ENCODE measurements at places on chromosomes 2 and 18. TPM values are rescaled to one million over a fixed set of nuclear protein-coding genes. Genes with fewer than 3 reads are reported as not detected.

The IL1B gene
- total RNA-seq = not detected

DNA sequence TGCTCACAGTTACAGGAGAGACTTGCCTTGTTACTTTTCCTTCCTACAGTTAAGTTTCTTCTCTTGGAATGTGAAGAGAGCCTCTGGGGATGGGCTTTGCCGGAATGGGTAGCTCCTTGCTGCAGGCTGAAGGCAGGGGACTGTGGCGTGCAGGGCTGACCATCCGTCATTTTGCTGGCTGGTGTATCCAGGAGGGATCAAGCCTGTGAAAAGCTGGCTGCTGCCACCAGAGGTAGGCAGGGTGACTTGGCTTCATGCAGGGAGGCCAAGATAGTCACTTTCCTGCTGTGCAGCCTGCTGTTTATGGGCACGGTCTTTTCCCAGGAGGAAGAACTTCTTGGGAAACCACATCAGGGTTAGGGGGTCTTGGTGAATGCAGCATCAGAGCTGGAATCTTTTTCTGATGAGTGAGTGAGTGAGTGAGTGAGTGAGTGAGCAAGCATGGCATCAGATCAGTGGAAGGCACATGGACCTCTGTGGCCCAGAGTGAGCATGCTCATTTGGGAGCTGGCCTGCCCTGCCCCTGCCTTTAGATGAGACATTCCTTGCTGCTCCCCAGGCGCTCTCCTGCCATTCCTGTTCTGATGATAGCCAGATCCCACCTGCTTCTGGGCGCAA is 33.0 kb downstream of the FHOD3 start:
- no peaks in the 10 kb centered on the region for H3K4me1 ChIP-seq
- no peaks in the 10 kb centered on the region for H3K36me3 ChIP-seq
- H3K27ac ChIP-seq = no peak overlapping the region

- H3K36me3 ChIP-seq = no peaks in the 10 kb centered on the region
- H3K4me1 ChIP-seq = peaks cover 2% of the 10 kb centered on the region
- peak overlapping the region; percentile 80 for H3K4me3 ChIP-seq
- peaks cover 81% of the 10 kb centered on the region for H3K27me3 ChIP-seq
These were observed 474 bp upstream of the CERKL start for GRCh38 chr2:181657379-181657778.

The GPR35 gene
- total RNA-seq = 0.32 TPM

- peak; percentile 61 for DNase-seq
- H3K4me3 ChIP-seq = no peak overlapping the region
- no peaks in the 10 kb centered on the region for H3K27me3 ChIP-seq
- H3K36me3 ChIP-seq = no peaks in the 10 kb centered on the region
These were observed 344.0 kb upstream of the VWC2L start for GRCh38 chr2:214066862-214067261.

The TMEM247 gene
- not detected for total RNA-seq

GRCh38 chr2:179186126-179186525 is 78.5 kb downstream of the SESTD1 start:
- H3K4me1 ChIP-seq = peaks cover 3% of the 10 kb centered on the region
- no peak overlapping the region for H3K4me3 ChIP-seq
- no peak overlapping the region for H3K27ac ChIP-seq
- peaks cover 21% of the 10 kb centered on the region for H3K36me3 ChIP-seq
- no peaks in the 10 kb centered on the region for H3K27me3 ChIP-seq

The CD8B2 gene
- total RNA-seq = not detected

GRCh38 chr2:234996069-234996940 is 44.5 kb downstream of the SH3BP4 start:
- peaks cover 36% of the 10 kb centered on the region for H3K36me3 ChIP-seq
- peak overlapping the region; percentile 83 for H3K27ac ChIP-seq
- peaks cover 56% of the 10 kb centered on the region for H3K4me1 ChIP-seq
- DNase-seq = peak; percentile 93
- H3K4me3 ChIP-seq = no peak overlapping the region

DNA sequence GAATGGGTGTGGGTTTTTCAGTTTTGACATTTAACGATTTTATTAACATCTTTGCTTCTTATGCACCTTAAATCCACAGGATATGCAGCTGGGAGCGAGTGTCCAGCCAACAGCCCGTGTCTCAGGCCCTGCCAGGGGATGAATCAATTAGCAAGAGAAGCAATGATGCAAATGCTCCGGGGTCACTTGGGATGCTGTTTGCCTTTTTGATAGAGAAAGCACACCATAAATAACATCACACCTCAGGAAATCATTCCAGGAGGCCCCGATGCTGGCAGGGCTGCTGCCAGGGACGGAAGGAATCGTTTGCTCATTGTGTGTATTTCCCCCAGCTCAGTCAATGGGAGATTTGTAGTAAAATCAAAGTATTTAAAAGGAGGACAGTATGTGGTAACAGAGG is 394.0 kb upstream of the HNRNPA3 start:
- H3K27ac ChIP-seq = no peak overlapping the region
- H3K4me3 ChIP-seq = no peak overlapping the region
- peaks cover 10% of the 10 kb centered on the region for H3K4me1 ChIP-seq
- no peaks in the 10 kb centered on the region for H3K36me3 ChIP-seq
- DNase-seq = no peak
- H3K27me3 ChIP-seq = no peaks in the 10 kb centered on the region

DNA sequence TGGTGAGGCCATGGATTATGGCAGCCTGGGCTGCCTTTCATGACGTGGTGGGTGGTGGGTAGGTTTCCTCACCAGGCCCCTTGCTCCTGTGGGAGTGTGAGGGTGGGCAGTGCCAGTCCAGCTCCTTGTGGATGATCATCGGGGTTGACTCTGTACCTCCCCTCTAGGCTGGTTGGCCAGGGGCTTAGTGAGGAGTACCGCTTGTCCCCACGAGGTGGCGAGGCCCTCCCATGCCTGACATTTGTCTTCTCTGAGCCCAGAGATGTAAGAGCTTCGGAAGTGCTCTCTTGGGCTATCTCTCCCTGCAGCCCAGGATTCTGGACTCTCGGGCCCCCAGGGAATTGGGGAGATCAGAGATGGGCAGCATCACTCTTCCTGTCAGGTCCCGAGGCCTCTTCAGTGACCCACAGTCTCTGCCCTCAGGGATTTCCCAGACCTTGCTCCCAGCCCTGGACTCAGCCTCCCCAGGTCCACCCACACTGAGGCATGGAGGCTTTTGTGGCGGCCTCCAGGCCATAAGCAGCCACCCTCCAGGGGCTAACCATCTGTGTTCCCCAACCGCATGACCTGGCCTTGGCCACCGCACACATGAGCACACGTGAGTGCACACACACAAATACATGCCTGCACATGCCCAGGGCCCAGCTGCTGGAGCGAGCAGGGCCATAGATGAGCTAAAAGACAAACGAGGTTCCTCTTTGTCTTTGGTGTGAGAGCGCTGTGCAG is 6.5 kb downstream of the SPR start:
- no peak overlapping the region for H3K4me3 ChIP-seq
- H3K36me3 ChIP-seq = no peaks in the 10 kb centered on the region
- H3K4me1 ChIP-seq = peaks cover 3% of the 10 kb centered on the region
- no peak overlapping the region for H3K27ac ChIP-seq
- DNase-seq = peak; percentile 94

The ATP8B1 gene
- 13.5 TPM for total RNA-seq

GRCh38 chr2:175049661-175050060 is 44.5 kb upstream of the CHN1 start:
- no peaks in the 10 kb centered on the region for H3K36me3 ChIP-seq
- no peaks in the 10 kb centered on the region for H3K27me3 ChIP-seq
- no peak overlapping the region for H3K4me3 ChIP-seq
- H3K4me1 ChIP-seq = no peaks in the 10 kb centered on the region

The FAM110C gene
- 1.8 TPM for total RNA-seq

The SLC8A1 gene
- 4.3 TPM for total RNA-seq

The PRSS56 gene
- total RNA-seq = not detected

The ETAA1 gene
- total RNA-seq = 18.7 TPM

- DNase-seq = no peak
- no peak overlapping the region for H3K27ac ChIP-seq
- no peaks in the 10 kb centered on the region for H3K4me1 ChIP-seq
These were observed 489.9 kb downstream of the NYAP2 start for GRCh38 chr2:225889452-225889851.

DNA sequence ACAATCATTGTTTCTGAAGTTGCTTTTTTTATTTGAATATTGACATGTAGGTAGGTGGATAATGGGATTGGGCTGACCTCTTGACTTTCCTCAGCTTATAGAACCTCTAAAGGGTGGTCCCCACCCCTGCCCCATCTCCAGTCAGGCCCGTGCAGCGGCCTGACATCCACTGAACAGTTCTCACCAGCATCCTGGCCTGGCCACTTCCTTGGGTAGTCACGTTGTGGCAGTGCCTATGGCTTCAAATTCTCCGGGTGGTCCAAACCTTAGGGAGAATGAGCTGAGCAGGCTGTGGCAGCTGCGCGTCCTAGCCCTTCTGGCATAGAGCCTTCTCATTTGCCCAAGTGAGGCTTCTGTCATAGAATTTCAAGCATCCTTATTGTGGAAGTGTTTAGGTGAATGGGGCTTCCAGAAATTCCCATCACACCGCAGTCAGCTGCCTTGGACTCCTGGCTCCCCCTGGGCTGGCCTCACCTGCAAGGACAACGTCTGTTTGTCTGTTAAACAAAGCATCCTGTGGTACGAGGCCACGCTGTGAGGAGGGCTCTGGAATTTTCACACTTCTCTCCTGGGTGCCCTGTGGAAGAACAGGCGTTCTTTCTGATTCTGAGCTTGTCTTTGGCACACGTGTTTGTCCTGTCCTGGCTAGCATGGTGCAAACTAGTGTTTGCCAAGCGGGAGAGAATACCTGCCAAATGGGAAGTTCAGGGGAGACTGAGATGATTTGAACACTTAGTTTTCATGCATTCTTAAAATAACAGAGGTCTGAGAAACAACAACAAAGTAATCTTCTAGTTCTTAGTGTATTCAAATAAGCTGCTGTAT is 31.8 kb upstream of the OTOS start:
- H3K4me3 ChIP-seq = no peak overlapping the region
- no peaks in the 10 kb centered on the region for H3K36me3 ChIP-seq
- DNase-seq = peak; percentile 8
- H3K4me1 ChIP-seq = no peaks in the 10 kb centered on the region

DNA sequence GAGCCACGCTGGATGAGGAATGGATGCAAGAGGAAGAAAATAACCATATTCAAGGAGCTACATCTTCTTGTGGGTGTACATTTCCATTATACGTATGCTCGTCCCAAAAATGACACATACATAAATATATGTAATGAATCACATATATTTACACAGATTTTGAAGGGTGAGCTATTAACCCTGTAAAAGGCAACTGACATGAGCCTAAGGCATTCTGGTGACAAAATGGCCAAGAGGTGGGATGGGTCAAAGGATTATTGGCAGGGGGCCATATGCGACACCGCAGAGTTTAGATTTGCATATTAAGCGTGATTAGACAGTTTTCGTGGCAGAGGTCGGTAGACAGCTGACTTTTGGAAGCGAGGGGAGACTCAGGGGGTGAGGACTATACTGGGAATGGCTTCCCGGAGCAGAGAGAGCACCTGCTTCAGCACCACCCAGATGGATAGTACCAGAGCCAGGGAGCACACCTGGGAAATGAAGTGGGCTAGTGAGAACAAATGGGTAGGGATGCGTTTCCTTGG is 431 bp upstream of the CNRIP1 start:
- DNase-seq = peak; percentile 86
- no peaks in the 10 kb centered on the region for H3K4me1 ChIP-seq
- no peak overlapping the region for H3K27ac ChIP-seq
- peaks cover 96% of the 10 kb centered on the region for H3K27me3 ChIP-seq
- no peaks in the 10 kb centered on the region for H3K36me3 ChIP-seq

DNA sequence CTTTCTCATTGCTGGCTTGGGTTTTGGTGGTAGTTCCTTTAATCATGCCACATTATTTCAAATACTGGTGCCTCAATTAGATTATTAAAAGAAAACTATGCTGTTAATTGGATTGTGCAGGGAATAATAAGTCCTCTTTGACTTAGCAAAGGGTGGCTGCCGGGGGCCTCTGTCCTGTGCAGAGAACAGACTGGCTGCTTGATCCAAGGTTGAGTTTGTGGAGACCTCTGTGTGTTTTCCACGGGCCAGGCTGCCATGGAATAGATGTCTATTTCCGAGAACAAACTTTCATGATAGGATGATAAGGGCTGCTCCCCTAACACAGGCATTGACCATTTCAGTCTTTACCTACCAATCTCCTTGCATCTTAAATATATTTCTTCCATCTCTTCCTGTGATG is 30.4 kb upstream of the OTOS start:
- no peaks in the 10 kb centered on the region for H3K27me3 ChIP-seq
- H3K4me3 ChIP-seq = no peak overlapping the region
- H3K36me3 ChIP-seq = no peaks in the 10 kb centered on the region
- no peak overlapping the region for H3K27ac ChIP-seq

- no peak overlapping the region for H3K4me3 ChIP-seq
- no peak overlapping the region for H3K27ac ChIP-seq
- no peak for DNase-seq
- H3K4me1 ChIP-seq = no peaks in the 10 kb centered on the region
- no peaks in the 10 kb centered on the region for H3K27me3 ChIP-seq
- no peaks in the 10 kb centered on the region for H3K36me3 ChIP-seq
These were observed 594.2 kb upstream of the NXPH2 start for GRCh38 chr2:139374296-139374850.

- H3K27me3 ChIP-seq = no peaks in the 10 kb centered on the region
- peaks cover 4% of the 10 kb centered on the region for H3K4me1 ChIP-seq
- H3K36me3 ChIP-seq = no peaks in the 10 kb centered on the region
- no peak overlapping the region for H3K27ac ChIP-seq
- no peak overlapping the region for H3K4me3 ChIP-seq
These were observed 119.8 kb downstream of the PRKCE start for GRCh38 chr2:45771261-45771660.

GRCh38 chr18:8969639-8970390 is 132.7 kb upstream of the NDUFV2 start:
- H3K4me1 ChIP-seq = no peaks in the 10 kb centered on the region
- no peaks in the 10 kb centered on the region for H3K36me3 ChIP-seq
- no peak overlapping the region for H3K27ac ChIP-seq
- no peak overlapping the region for H3K4me3 ChIP-seq
- no peaks in the 10 kb centered on the region for H3K27me3 ChIP-seq
- no peak for DNase-seq

- H3K36me3 ChIP-seq = no peaks in the 10 kb centered on the region
- H3K4me3 ChIP-seq = no peak overlapping the region
- DNase-seq = no peak
- no peaks in the 10 kb centered on the region for H3K27me3 ChIP-seq
- peak overlapping the region; percentile 89 for H3K27ac ChIP-seq
- no peaks in the 10 kb centered on the region for H3K4me1 ChIP-seq
These were observed 247.5 kb downstream of the DYSF start for GRCh38 chr2:71700658-71701397.

DNA sequence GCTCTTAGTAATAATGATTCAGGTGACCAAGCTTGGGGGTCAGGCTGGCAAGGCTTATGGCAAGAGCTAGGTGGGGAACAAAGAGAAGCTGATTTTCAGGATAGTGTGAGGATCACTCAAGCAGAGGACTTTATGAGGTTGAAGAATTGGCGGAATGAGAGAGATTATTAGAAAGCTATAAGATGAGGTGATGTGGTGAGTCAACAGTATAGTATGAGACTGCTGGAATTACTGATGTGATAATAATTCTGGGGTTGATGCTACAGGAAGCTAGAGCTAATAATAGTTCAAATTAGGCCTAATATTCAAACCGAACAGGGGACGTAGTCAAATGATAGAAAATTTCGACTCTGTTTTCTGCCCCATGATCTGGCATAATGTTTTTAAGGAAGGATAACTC is 2115.3 kb upstream of the PIK3C3 start:
- H3K4me3 ChIP-seq = no peak overlapping the region
- H3K27me3 ChIP-seq = no peaks in the 10 kb centered on the region
- no peaks in the 10 kb centered on the region for H3K36me3 ChIP-seq
- peaks cover 3% of the 10 kb centered on the region for H3K4me1 ChIP-seq
